ENCODE measurements at places on chromosomes 16 and 17.

DNA sequence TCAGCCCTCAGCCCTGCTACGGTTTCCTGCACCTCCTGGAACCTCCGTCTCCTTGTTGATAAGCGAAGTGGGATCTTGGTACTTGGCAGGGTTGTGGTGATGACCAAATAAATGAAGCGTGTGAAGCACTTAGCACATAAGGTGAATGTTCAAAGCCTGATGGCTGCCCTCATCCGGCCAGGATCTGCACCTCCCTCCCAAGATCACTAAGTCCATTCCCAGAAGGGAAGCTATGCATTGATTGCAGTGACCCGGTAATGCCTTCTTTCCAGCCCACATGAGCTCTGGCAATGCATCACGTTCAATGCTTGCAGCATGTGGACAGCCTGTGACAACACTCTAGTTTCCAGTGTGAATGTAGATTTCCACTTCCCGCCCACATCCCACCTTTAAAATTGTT, 24.9 kb upstream of the RHOT1 start:
- no peak for DNase-seq

- DNase-seq: no peak
Observed at GRCh38 chr16:4295581-4295980, 20.3 kb upstream of the GLIS2 start.

DNA sequence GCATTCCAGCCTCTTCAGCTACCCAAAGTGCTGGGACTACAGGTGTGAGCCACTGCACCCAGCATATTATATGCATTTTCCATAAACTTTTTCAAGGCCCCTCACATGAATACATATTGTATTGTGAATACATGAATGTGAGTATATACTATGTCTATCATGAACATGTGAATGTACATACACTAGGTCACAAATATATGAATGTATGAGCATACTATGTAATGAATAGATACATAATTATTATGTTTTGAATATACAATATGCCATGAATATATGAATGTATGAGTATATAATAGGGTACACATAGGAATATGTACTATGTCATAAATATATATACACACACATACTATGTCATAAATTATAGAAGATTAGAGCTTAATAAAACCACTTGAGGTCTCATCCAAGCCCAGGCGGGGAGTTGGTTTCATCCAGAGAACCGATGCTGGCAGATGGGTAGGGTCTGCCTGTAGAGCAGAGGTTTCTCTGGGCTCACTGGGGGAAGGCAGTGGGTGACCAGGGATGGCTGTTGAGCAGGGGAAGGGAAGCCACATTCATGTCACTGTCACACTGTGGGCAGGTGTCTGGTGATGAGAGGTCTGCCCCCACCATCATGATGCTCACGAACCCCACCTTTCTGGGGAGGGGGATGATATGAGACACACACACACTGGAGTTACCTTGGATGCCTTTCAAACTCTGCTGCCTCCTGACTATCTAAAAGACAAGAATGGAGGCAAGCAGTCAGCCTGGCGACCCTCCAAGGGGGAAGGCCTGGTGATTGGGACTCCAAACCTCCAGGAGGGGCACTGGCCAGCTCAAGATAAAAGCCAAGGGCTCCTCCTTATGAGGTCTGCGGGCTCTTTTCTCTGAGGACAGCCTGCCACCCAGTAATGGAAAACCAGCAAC, 7.3 kb downstream of the C16orf95 start:
- DNase-seq: no peak

GRCh38 chr17:46020023-46020761, 21.1 kb downstream of the STH start:
- no peak for DNase-seq

GRCh38 chr17:36829676-36830075, 107.6 kb upstream of the LHX1 start:
- DNase-seq: no peak

DNA sequence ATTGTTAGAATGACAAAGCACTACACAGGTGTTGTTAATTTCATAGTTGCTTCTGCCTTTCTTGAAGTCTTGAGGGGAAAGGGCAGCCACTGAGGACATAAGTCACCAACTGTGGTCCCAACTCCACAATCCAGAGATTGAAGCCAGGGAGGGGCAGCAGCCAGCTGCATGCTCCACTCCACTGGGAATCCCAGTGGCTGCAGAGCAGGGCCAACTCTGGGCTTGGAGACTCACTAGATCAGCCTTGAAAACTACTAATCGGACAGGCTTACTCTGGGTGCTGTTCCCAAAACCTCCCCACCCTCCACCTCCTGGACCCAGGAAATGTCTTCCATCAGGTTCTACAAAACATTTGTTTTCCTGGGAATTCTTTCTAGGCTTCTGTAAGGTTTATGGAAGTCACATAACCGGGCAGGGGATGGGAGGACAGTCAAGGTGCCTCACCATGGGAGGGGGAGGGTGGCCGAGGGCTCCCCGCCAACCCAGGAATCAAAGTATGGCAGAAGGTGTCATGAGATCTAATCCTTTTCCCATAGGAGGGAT, 68.0 kb downstream of the MYH13 start:
- DNase-seq: no peak

GRCh38 chr16:77869997-77870813, 81.8 kb downstream of the VAT1L start:
- no peak for DNase-seq

DNA sequence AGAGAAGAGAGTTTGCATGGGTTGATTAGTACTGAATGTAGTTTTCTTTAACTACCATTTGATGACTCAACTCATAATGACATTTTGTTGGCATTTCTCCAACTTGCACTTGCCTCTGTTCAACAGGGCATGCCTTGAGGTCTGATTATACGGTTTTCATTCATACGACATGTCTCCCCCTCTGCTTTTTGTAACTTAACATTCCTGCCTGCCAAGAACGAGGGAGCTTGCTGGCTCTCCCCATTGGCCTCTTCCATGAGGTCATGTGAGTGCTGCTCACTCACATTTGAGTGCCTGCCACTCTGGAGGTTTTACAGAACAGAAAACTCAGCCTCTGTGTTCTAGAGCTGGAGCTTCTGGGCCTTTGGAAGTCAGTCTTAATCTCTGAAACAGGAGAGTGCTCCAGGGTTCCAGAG, 19.7 kb downstream of the MAP2K6 start:
- no peak for DNase-seq

- DNase-seq: no peak
Observed at GRCh38 chr16:70552675-70553074, 29.1 kb downstream of the SF3B3 start.

DNA sequence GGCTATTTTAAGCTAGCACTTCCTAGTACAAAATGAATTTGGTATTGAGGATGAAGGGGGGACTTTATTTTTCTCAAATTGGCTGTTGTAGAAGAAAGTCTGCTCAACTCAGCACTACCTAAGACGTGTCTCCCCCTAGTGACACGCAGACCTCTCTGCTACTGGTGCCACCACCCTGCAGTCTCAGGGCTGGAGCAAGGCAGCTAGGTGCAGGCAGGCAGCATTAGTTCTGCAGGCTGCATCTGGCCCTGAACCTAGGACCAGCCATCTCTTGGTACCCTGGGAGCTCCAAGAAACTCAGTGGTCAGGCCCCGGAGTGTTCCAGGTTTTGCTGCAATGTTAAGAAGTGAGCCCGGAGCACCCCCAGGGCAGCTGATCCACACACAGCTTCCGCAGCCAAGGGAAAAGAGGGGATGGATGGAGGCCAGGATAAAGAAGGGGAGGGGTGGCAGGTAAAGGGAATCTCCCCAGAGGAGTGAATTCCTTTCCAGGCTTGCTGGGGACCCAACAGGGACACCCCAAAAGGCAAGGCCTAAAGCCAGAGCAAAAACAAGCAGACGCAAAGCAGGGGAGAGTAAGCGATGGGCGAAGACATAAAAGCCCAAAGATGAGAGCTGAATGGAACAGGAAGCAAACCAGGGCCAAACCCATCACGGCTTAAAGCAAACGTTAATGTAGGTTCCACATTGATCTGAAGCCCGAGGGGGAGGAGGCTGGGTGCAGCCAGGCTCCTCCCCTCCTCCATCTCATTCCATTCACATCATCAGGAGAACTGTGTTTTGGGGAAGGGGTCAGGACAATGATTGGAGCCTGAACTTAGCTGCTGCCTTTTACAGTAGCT, 200.5 kb downstream of the ZFHX3 start:
- DNase-seq: no peak

GRCh38 chr16:79177018-79177417, 423.5 kb downstream of the MAF start:
- DNase-seq: no peak

- DNase-seq: no peak
Observed at GRCh38 chr16:30115238-30115637, 1.9 kb upstream of the GDPD3 start.

DNA sequence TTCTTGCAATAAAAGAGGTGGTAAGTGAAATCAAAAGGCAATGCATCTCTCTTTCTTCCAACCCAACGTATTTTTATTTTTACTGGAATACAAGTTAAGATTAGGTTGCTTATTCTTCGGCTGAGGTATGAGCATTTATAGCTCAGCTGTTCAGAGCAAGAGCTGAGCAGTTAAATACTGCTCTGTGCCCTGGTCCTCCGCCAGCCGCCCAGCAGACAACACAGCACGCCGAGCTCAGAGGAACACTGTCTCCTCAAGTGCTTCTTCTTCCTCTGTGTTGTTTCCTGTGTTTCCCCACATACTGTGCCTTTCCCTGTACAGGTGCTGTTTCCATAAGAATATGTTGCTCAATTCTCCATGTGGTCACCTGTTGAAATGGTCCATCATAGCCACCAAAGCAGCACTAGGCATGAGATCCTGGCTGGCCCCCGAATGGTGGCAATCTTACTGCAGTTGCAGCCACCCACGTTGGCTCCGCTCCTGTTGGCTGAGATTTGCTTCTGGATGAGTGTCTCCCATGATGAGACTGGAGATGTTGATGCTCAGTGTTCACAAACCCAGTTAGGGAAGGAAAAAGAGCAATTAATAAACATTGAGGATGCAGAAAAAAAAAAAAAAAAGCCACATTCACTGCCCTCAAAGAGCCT, 515.3 kb downstream of the GRIN2A start:
- DNase-seq: no peak

DNA sequence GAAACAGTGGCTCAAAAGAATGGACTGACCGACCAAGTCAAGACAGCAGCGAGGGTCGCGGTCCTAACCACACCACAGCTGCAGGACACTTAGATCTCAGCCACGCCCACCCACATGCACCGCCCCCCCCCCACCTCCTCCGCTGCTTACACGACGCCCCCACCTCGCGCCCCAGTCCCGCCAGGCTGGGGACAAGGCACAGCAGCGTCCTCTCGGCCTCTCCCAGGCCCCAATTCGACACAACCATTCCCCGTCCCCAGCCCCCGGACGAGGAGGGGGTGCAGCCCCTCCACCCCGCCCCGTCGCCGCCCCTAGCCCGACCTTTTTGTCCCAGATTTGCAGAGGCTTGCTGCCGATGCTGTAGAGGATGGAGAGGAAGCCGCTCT, 477 bp downstream of the CFAP20 start:
- no peak for DNase-seq

- no peak for DNase-seq
Observed at GRCh38 chr16:89266521-89267134, 49.1 kb downstream of the ZNF778 start.

DNA sequence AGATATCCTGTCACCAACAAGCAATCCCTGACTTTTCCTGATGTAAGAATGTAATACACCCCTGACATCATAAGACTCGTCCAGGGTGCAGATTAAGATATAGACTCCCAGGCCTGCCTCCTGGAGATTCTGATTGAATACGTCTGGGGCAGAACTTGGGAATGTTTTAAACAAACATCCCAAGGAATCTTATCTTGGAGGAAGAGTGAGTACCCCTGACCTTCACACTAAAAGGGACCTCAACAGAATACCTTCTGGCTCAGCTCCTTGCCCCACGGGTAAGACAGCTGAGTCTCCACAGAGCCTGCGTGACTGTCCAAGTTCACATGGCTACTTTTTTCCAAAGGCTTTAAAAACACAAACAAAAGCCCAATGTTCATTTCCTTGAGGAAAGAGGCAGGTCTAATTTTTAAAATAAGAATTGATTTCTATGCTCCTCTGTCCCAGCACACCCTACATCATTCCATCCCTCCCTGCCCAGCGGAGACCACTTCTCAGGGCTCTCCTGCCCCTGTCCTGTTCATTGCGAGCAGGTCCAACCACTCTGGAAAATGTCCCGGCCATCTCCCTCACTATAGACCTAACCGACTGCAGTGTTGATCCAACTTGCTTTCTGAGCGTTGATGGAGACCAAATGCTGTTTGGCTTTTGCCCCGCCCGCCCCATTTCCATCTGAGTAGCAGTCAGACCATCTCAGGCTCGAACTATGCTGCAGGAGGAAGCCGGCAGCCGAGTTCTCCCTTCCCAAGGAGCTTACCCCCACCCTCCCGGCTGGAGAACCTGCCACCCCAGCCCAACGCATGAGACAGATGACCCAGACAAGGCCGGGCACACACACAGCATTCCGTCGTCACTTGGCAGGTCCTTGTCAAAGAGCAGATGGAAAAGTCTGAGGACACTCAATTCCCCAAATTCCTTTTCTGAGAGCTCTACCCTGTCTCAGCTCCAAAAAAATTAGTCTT, 44.1 kb upstream of the MYH10 start:
- no peak for DNase-seq

- no peak for DNase-seq
Observed at GRCh38 chr16:85631230-85631629, 18.1 kb downstream of the GSE1 start.

DNA sequence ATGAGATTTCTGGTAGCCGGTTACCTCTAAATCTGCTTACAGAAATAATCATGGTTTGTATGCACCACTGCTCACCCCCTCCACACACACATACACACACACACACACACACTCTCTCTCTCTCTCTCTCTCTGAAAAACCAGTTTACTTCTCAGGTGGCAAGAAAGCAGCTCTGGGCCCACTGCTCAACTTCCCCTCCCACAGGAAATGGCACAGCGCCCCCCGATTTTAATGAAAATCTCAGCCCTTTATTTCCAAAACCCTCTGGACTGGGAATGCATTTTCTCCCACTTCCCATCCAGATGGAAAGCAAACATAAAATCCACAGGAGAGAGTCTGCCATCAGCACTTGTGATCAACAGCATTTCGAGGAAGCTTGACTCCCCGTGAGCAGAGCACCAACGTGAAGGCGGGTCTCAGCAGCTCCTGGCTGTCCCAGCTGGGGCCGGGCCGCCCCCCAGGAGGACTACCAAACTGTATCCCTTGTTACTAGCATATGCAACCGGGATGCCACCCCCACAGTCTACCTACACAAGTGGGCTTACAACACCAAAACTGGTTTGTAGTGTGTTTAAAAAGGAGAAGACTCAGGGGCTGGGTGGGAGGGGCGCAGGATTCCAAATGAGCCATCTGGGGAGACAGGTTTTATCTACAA, 121.1 kb downstream of the SLC39A11 start:
- no peak for DNase-seq

DNA sequence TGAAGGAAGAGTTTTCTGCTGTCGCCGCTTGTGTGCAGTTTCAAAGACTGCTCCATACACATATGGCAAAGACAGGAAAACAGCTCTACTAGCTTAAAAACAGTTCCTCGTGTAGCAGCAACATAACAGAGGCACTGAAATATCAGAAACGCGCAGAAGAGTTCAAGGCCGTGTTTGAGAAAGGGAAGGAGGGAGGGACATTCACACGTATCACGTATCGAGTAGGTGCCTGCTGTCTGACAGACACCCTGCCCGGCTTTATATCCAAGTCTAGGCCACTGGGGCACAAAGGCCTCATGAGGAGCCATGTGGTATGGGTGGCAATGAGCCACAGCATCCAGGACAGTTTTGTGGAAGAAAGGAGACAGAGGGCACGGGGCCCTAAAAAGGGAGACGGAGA, 50.3 kb downstream of the PLXDC1 start:
- DNase-seq: no peak

- DNase-seq: no peak
Observed at GRCh38 chr17:39629494-39629880, 2.7 kb downstream of the PPP1R1B start.

- peak; percentile 50 for DNase-seq
Observed at GRCh38 chr16:69927056-69927757, 23.9 kb upstream of the CLEC18A start.

- DNase-seq: no peak
Observed at GRCh38 chr17:64653985-64654355, 8.1 kb downstream of the SMURF2 start.
